ENCODE measurements at places on chromosomes 7 and 10.

DNA sequence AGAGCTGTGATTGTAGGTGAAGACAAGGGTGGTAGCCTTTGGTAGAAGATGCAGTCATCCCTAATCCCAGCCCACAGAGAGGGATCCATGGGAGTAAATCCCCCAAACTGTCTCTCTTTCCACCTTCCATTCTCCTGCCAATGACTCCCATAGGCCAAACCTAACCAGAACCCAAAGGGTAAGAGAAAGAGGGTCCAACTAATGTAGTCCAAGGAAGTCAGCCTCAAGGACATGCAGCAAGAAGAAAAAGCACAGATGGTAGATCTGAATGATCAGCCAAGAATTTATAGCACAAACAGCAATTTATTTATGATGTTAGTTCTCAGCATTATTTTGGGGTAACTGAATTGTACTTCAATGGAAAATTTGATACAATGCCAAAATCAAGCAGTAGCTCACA lies 87.7 kb downstream of the ST8SIA6 start:
- DNase-seq = no peak

DNA sequence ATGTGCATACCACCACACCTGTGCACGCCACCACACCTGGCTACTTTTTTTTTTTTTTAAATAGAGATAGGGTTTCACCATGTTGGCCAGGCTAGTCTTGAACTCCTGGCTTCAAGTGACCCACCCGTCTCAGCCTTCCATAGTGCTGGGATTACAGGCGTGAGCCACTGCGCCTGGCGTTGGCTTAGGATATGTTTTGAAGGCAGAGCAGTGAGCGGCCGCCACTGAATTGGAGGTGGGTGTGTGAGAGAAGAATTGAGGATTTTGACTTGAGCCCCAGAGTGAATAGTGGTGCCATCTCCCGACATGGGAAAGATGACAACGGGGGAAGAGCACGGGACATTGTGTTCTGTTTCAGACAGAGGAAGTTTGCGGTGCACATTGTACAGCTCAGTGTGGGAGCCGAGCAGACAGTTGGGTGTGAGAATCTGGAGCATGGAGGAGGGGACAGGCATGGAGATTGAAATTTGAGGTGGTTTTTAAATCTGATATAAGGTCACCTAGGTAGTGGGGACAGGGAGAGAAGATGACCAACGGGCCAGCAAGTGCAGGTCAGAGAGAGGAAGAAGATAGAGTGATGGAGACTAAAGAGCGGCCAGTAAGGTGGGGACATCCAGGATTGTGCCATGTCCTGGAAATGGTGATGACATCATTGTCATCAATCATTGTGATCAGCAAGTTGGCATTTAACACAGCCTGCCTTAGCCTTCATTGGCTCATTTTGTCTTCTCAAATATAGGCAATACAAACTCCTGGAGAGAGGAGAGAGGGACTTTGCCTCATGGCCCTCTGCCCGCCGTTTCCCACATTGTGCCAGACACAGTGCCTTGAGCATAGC lies 35.8 kb downstream of the VWA2 start:
- DNase-seq = no peak

DNA sequence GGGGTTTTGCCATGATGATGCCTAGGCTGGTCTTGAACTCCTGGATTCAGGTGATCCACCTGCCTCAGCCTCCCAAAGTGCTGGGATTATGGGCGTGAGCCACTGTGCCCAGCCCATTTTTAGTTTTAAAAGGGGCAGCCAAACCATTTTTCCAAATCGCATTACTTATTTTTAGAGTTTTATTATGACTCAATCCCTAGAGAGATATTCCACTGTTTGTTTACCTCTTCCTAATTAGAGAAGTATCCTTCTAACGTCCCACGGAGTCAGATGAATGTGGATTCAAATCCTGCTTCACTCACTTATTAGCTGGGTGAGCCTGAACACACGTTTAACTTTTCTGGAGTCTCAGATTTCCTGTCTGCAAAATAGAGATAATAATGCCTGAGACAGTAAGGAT lies 15.2 kb downstream of the WNT8B start:
- DNase-seq = no peak

DNA sequence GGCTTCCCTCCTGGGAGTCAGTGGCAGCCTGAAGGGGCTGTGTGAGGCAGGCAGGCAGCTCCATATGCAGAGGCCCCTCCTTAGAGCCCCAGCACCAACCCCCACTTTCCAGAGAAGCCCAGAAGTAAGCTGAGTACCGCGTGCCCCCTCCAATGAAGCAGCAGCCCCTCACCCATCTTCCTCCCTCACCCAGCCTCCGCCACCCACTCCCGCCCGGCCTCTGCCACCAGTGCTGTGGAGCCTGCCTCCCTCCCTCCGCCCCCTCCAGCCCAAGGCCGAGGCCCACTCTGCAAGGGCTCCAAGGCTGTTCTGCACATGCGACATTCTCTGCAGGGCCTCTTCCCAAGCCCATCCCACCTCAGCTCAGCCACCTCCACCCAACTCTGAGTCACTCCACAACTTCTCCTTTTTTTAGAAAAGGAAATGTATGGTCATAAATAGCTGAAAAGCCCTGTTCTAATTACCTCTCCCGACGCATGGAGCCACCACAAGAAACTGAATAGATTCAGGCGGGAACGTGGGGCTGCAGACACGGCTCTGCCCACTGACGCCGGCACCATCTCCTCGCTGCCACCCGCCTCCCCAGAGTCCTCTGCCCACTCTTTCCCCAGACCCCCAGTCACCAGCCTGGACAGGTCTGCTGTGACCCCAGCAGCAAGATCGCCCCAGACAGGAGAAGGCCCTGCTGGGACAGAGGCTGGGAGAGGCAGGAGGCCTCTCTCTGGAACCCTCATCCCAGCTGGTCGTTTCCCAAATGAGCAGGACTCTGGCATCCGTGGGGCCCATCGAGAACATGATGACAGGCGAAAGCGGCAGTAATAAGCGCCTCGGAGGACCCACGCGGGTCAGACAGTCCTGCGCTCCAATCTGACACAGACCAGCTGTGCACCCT lies 213.9 kb downstream of the MAD1L1 start:
- peak; percentile 72 for DNase-seq

DNA sequence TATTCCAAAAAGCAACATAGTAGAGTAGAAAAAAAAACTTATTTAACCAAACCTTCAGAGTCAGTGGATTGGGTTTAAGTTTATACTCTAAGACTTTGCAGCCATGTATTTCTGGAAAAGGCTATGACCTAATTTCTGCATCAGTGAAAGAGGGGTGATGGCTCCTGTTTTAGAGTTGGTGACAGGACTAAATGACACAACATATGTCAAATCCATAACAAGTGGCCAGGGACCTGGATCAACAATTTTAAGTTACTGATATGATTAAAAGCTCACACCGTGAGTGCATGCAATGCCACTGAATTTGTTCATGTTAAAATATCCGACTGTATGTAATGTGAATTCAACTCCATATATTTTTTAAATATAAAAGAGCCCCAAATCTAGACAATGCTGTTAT lies 390.6 kb downstream of the TNS3 start:
- no peak for DNase-seq

DNA sequence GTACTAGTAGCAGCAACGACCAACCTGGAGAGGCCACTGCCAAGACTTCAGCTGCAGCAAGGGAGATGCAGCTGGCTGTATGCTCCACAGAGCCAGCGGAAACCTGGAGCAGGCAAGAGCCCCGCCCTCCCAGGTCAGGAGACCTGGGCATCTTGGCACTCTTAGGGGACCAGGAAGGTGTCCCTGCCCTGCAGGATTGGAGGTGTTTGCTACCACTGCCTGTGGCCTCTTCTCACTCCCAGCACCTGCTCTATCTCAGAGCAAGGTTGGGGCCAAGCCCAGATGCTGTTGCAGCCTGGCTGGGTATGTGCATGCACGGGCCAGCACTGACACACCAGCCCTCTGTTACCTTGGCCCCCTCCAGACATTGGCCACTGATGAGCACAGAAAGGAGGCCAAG lies 1512.8 kb downstream of the REEP3 start:
- no peak for DNase-seq
